ENCODE measurements at places on chromosomes 12 and 14.
A peak's percentile ranks its signal among the peaks of the same experiment; 100 is the strongest.

DNA sequence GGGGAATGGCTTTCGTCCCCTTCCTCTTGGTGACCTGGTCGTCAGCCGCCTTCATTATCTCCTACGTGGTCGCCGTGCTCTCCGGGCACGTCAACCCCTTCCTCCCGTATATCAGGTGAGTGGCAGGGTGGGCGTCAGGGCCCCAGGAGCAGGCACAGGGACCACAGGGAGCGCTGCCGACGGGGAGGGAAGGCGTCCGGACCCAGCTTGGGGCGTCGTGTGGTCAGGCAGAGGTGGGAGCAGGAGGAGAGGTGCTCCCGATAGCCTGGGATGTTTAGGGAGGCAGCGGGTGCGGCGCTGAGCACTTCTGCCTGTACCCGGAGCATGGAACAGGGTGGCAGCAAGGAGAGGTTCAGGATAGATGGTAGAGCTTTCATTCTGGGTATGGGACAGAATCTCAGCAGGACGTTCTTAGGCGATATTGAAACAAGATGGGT lies 444 bp downstream of the DRAM1 start:
- DNase-seq: no peak

- DNase-seq: no peak
Measured at GRCh38 chr12:29640589-29641345, 143.0 kb downstream of the TMTC1 start.

- no peak for DNase-seq
Measured at GRCh38 chr12:49190974-49191373, 2.1 kb upstream of the TUBA1A start.

DNA sequence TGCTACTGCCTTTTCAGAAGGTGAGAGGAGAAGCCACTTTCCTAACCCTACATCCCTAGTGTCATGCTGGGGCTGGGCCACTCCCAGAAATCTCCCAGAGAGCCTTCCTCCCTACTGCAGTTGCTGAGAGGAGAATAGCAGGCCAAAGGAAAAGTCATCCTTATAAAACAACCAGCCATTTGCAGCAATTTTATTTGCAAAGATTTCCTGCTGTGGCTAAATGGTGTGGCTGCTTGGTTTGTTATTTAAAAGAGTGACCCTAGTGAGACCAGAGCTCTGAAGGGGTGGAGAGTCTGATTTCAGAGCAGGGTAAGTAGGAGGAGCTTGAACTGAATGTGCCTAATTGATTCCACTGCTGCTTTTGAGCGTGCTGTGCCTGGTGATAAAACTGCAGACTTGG lies 232.0 kb downstream of the GRIN2B start:
- DNase-seq: no peak

DNA sequence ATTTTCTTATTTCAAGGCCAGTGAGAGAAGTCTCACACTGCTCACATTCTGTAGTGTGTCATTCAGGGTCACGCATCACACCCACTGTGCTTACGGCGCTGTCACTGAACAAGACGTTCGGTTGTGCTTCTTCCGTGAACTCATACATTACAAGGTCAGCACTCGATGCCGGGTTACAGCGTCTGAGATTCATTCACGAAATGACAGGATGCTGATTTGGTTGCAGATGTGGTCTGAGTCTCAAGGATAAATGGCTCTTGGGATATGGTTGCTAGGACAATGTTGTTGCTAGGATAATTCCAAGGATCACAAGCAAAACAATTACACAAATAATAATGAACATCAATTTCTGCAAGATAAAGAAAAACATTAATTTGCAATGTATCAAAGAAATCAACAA lies 47.4 kb downstream of the STX2 start:
- DNase-seq: no peak

- DNase-seq: peak; percentile 26
Measured at GRCh38 chr12:109033239-109034196, 12.7 kb upstream of the SVOP start.

DNA sequence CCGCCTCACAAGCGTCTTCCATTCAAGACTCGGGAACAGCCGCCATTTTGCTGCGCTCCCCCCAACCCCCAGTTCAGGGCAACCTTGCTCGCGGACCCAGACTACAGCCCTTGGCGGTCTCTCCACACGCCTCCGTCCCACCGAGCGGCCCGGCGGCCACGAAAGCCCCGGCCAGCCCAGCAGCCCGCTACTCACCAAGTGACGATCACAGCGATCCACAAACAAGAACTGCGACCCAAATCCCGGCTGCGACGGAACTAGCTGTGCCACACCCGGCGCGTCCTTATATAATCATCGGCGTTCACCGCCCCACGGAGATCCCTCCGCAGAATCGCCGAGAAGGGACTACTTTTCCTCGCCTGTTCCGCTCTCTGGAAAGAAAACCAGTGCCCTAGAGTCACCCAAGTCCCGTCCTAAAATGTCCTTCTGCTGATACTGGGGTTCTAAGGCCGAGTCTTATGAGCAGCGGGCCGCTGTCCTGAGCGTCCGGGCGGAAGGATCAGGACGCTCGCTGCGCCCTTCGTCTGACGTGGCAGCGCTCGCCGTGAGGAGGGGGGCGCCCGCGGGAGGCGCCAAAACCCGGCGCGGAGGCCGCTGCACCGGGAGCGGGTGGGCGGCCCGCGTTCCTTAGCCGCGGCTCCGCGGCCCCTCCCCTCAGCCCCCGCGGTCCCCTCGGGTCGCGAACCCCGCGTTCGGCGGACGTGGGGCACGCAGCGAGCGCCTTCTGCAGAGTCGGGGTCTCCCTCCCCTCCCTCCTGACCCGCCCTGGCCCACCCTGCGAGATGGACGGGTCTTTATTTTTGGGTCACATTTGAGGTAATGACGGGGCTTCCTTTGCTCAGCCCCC lies at the start of gene UBC:
Gene UBC, minus strand, starts transcription at position 259 of the 847 bp plus-strand sequence. CDS start 879 bp downstream, outside the sequence.
- DNase-seq: peak; percentile 92

GRCh38 chr12:132411457-132411856 lies 78.5 kb upstream of the FBRSL1 start:
- no peak for DNase-seq

GRCh38 chr14:32702562-32702961 lies 236.1 kb upstream of the NPAS3 start:
- no peak for DNase-seq

GRCh38 chr12:112796067-112796466 lies 4.5 kb downstream of the RPH3A start:
- no peak for DNase-seq

- DNase-seq: no peak
Measured at GRCh38 chr12:69107541-69107940, 131.8 kb upstream of the CPSF6 start.

- peak; percentile 77 for DNase-seq
Measured at GRCh38 chr12:121789800-121790728, 3.4 kb downstream of the RHOF start.

DNA sequence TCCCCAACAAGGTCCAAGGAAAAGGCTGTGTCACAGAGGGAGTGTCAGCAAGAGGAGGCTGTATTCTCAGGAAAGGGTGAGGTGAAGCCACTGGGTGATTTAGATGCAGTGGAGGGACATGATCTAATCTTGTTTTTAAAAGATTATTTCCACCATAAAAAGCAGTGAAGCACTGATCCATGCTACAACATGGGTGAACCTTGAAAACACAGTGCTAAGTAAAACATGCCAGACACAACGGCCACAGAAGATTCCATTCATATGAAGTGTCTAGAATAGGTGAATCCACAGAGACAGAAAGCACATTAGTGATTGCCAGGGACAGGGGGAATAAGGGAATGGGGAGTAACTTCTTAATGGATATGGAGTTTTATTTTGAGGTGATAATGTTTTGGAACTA lies 12.8 kb downstream of the RITA1 start:
- no peak for DNase-seq

GRCh38 chr12:85617307-85618091 lies 218.7 kb downstream of the RASSF9 start:
- DNase-seq: no peak

- DNase-seq: no peak
Measured at GRCh38 chr12:19496219-19496878, 57.1 kb downstream of the AEBP2 start.

GRCh38 chr12:6067152-6067916 lies 57.1 kb downstream of the VWF start:
- DNase-seq: no peak

DNA sequence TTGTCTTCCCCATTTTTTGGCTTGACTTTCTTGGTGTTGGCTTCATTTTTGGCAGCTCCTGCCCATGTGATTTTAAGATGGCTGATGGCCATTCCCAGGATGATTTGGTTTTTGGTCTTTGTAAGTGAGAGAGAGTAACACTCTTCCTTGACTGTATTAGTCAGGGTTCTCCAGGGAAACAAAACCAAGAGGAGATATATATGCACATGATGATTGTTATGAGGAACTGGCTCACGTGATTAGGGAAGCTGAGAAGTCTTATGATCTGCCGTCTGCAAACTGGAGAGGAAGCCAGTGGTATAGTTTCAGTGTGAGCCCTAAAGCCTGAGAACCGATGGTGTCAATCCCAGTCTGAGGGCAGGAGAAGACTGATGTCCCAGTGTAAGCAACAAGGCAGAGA lies 146.6 kb downstream of the NRXN3 start:
- no peak for DNase-seq
